ENCODE measurements at places on chromosomes 5 and 9. TPM values are rescaled to one million over a fixed set of nuclear protein-coding genes. Genes with fewer than 3 reads are reported as not detected.

DNA sequence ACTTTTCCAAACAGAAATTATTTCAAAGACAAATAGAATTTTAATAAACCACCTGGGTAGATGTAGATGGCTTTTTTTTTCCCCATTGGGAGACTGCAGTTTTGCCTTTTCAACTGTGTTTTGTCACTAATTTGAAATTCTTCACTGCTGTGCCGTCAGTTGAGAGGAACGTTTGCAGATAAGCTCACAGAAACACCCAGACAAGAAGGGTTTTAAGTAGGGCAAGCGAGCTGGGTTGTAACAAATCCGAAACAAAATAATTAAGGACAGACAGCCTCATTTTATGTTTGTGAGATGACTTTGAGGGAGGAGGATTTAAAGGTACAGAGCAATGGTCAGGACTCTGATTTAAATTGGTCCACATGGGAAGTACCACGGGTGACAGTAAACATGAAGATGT is 155.1 kb upstream of the NTRK2 start:
- no peak for DNase-seq

- DNase-seq: no peak
Observed at GRCh38 chr9:4894076-4894475, 91.0 kb upstream of the JAK2 start.

DNA sequence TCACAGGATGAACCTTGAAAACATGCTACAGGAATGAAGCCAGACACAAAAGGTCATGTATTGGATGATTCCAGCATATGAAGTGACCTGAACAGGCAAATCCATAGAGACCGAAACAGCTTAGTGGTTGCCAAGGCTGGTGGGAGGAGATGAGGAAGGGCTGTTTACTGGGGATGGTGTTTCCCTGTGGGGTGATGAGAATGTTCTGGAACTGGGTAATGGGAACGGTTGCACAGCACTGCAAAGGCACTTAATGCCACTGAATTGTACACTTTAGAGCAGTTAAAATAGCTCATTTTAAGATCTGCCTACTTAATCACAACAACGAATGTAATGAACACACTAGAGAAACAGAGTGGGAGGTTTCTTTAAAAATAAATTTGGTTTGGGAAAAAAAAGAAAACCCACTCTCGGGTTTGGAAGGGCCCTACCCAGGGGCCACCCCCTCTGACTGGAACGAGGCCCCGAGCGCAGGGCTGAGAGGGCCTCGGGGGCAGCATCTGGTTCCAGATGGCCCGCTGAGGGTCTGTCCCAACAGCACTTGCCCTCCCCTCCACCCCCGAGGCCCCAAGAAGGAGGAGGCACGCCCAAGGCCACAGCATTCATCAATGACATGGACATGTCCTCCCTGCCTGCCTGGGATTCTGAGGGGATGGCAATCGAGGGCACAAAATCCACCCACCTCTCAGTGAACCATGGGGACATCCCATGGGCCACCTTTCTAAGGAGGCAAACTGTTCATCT is 31.7 kb downstream of the SARDH start:
- no peak for DNase-seq

DNA sequence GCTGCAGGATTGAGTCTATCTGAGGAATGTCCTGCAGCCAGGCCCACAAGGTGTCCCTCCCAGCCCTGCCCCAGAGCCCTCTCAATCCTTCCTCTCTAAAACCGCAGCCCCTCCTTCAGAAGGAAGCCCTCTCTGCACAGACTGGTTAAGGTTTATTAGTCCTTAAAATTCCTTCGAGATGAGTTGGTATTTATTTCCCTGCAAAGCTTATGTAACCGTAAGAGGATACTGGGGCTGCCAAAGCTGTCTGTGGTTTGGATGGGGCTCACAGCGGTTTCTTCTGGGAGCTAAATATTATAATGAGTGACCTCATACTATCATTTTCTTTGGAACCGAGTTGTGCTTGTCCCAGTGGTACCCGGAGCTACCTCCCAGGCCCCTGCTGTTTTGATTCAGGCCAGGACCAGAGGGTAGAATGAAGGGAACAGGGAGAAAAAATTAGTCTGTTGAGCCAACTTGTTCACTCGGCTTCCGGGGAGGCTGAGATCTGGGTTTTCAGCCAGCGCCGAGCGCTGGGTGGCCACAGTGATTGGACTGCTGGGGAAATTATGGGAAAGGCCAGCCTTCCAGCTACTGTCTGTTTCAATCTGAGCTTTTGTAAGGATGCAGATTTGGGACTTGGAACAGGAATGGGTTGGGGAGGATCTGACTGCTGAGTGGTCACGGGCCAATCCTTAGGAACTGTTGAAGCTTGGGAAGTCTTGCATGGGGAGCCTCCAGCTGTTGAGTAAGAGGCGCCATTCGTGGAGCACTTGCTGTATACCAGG is 107.5 kb downstream of the NDFIP1 start:
- no peak for DNase-seq

NR4A3 gene
- 15.4 TPM for total RNA-seq

- no peak for DNase-seq
Observed at GRCh38 chr9:115986508-115986907, 167.1 kb upstream of the PAPPA start.

LHX6 gene
- total RNA-seq: 0.09 TPM

GRCh38 chr9:127194881-127195713 is 69.5 kb upstream of the GARNL3 start:
- DNase-seq: no peak

DNA sequence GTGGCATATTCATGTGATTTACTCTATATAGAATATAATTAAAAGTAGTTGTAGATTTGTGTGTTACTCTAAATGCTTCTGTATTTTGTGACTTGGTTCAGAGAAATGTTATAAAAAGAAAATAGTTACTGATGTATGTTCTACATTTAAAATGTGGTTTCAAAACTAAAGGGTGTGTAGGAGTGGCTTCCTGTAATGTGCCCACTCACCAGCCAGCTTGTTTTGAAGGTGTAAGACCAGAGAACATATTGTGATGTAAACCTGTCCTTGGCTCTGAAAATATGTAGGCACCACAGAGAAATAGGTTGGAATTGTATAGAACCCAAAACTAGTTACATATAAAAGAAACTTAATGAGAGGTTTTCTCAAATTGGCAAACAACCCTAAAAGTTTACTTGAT is 51.2 kb upstream of the ARRDC3 start:
- DNase-seq: no peak

DOCK8 gene
- total RNA-seq: 8.9 TPM

- DNase-seq: no peak
Observed at GRCh38 chr5:144310621-144311020, 139.9 kb downstream of the KCTD16 start.

DNA sequence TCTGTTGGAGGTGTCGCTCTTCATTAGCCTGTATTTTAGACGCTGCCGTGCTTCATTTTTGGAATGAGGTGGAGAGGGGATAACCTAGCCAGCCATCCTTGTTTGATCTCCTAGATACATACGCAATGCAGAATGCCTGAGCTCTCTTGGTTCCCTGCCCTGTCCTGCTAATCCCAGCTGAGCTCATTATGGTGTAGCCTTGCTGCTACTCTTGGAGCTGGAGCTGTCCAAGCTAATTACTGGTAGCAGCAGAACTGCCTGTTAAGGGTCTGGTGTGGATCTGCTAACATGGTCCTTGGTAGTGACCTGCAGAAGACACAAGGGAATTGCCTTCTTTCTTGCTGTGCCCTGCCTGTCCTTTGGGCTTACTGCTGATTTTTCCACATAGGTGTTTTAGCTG is 207.9 kb downstream of the CNTLN start:
- no peak for DNase-seq
